ENCODE measurements at places on chromosomes 16 and 17. TPM values are rescaled to one million over a fixed set of nuclear protein-coding genes. Genes with fewer than 3 reads are reported as not detected.

DNA sequence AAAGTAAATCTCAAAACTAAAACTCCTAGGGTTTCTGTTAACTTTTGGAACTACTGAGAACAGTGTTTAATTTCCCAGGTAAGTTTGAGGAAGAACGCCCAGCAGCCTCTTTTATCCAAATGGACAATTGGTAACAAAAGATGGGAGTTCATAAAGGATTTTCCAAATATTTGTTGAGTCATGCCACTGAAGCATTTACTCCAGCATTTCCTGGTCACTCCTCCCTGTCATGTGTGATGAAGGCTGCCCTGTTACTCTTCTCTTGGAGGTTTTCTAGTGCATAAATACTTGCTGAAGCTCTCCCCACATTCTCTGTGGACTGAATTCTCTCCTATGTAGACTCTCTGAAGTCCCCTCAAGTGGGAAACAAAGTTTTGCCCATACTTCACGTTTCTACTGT is 16.5 kb downstream of the ZNF75A start:
- no peak for DNase-seq

DNA sequence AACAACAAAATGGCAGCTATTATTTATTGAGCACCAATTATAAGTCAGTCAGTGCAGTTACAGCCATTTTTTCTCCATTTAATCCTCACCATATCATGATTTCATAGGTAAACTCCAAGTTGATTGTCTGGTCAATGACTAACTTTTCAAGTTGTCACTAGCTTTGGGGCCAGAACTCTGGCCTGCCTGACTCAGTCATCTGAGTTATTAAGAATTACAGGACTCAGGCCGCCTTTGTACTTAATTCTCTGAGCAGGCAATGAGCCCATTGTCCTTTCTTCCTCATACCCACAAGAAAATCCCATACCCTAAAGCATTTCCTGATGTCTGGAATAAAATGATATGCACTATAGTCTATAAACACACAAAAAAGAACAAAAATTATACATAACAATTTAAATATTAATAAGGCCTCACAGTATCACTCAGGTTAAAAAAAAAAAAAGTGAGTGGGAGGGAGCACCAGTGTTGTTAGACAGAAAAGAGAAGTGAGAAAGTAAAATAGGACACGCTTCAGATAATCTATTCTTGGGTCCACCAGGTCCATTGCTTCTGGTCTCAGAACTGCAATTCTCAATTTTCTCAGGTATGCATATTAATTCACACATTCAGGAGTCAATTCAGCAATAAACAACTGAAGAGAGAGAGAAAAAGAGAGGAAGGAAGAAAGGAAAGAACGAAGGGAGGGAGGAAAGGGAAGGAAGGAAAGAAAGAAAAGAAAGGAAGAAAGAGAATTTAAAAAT is 70.2 kb downstream of the SPAG9 start:
- DNase-seq: no peak

Gene CCL16
- 0.58 TPM for total RNA-seq

DNA sequence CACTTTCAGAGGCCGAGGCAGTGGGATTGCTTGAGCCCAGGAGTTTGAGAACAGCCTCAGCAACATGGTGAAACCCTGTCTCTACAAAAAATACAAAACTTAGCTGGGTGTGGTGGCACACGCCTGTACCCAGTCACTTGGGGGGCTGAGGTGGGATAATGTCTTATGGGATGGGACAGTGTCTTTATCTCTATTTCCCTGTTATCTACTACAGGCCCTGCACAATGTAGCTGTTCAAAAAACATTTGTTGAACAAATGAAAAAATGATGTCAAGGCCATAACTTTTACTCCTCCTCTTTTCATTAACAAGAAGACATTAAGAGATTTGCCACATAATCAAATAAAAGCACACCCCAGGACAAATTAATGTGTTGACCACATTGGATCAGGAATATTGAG is 13.8 kb downstream of the TUBG1 start:
- DNase-seq: peak; percentile 8

DNA sequence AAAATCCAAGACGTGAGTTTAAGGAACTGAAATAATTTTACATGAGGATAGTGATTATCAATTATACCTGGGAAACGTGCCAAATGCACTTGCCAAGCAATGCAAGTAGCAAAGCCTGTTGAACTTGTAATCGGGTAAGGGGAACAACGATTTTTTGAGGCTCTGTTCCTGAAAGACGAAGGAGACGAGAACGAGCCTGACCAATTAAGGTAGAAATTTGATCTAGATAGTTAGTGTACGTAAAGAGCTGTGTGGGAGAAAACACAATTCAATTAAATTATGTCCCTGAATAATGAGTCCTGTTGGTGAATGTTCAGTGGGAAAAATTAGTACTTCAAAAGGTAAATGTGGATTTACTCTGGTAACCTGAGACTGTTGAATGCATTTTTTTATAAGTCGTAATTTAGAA is 17.7 kb upstream of the KCTD5 start:
- no peak for DNase-seq

- DNase-seq: no peak
Measured at GRCh38 chr16:87534030-87534653, 41.3 kb upstream of the ZCCHC14 start.

DNA sequence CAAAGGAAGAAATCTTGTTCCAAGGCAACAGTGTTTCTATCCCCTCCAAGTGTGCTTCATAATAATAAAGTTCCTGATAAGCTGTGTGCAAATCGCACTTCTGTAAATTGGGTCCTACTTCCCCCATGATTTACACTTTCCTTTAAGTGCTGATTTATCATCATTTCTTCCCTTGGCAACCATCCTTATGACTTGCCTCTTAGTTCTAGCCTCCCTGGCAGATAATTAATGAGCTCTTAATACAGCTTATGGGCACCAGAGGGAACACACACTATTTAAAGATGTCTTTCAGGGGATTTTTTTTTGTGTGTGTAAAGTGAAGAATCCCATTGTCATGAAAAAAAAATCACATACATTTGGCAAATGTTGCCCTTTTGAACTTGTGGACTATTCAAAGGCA is 101.6 kb upstream of the MPHOSPH6 start:
- no peak for DNase-seq

DNA sequence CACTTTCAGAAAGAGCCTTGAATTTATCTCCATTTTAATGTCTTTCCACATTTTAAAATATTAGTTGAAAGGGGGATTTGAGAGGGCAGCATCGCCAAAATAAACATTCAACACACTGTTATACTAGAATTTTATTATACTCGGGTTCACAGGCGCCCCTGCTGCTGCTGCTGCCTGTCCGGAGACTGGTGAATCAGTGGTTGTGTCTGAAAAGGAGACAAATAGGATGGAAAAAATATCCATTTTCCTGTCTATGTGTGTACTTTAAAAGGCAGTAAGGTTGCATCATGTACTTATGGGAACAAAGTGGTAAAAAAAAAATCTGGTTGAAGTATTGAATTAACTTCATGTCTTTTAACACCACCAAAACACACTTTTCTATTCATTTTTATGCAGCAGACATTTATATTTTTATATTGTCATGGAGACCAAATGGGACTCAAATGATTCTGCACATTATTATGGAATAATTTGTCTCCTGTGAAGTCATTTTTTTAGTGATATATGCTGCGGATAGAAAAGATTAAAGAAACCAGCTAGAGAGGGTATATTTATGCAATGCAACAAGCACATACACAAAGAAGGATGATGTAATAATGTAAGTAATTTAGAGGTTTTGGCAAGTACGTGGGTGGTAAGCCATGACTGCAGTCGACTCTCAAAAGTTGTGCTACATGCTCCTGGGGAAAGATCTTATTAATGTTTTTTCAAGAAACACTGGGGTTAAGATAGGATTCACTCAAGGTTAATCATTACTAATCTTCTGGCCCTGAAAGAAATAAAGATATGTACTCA is 759.0 kb upstream of the SOX9 start:
- DNase-seq: no peak
